ENCODE measurements at places on chromosomes 3 and 15.
A peak's percentile ranks its signal among the peaks of the same experiment; 100 is the strongest.

DNA sequence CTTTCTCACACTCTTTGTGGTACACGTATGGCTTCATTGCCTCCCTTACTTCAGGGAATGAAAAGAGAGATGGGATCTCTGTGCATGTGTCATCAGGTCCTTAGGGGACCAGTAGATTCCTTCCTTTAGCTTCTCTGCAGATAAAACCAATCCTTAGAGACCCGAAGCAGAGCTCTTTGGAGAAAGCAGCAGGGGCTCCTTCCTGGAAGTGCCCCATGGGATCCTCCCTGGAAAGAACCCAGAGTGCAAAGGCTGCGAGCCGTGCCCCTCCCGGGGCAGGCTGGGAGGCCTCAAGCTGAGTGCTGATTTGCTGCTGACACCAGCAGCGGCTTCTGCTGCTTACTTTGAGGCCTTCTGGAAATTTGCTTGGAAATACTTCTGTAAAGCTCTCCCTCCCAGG, 328.6 kb upstream of the RGMA start:
- DNase-seq, result no peak

GRCh38 chr15:65372787-65373067, 5.1 kb downstream of the IGDCC3 start:
- no peak for DNase-seq

GRCh38 chr15:88089731-88090130, 166.8 kb downstream of the NTRK3 start:
- DNase-seq, result no peak

GRCh38 chr3:40045051-40045450, 235.6 kb downstream of the MYRIP start:
- DNase-seq, result no peak

DNA sequence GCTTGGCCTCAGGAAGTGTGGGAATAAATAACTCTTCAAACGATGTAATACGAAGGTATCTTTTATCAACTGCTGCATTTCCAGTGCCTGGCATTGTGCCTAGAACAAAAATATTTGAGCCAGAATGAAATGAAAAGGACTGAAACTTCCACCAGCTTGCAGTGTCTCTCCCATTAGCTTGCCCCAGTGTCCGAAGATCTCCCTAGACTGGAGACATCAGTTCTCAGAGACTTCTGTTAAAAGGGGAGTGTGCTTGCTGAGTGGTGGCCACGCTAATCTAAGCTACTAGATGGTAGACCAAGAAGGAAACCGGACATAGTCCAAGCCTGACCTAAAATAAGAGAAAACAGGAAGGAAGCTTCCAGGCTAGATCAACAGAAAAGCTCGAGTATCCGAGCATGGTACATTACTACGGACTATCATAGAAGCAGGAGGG, 28.6 kb downstream of the KCNAB1 start:
- DNase-seq, result peak; percentile 56

GRCh38 chr3:167863811-167864551, 128.5 kb downstream of the SERPINI1 start:
- DNase-seq, result peak; percentile 35

DNA sequence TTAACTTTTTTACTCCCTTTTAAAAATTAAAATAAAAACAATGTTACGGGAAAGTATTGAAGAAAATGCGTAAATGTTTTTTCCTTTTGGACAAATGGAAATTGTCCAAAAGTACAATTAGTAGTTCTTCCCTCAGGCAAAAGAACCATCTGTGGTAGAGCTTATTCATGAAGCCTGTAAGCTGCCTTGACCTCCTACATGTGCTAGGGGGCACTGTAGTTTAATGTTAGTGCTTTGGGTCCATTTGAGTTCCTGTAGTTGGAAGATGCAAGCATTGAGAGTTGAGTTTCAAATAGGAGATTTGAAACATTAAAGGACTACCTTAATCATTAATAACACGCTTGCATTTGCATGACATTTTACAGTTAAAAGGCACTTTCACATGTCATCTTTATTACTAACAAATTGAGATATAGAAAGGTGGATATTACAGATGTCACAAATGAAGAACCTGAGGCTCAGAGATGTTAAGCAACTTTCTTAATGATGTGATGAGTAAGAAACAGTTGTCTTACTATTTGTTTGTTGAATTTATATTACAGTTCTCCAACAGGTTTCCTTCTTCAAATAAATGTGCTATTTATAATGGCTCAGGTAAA, 1.8 kb upstream of the ZNF385D start:
- no peak for DNase-seq

GRCh38 chr3:24273491-24273890, 221.2 kb downstream of the THRB start:
- no peak for DNase-seq

DNA sequence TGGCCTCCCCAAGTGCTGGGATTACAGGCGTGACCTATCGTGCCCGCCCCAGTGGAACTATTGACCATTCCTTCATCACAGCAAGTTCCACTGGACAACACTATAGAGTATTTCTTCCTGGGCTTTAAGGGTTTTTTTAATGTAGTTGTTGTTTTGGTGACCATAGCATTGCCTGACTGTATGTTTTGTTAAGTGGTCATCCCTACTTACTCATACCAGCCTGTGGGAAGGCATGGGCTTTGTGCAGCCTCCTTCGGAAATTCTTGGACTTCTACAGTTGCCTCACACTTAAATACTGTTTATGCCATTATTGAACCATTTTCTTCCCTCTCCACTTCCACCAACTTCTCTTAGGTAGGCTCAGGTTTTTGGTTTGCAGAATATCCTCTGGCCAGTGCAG, 19.9 kb upstream of the ALPK3 start:
- DNase-seq, result no peak

- DNase-seq, result no peak
Observed at GRCh38 chr3:102031834-102032233, 182.5 kb downstream of the NFKBIZ start.

- DNase-seq, result peak; percentile 76
Observed at GRCh38 chr3:46947981-46948791, 28.4 kb downstream of the CCDC12 start.

- no peak for DNase-seq
Observed at GRCh38 chr3:140602781-140603180, 75.1 kb upstream of the TRIM42 start.

- no peak for DNase-seq
Observed at GRCh38 chr3:28326458-28326926, 22.0 kb upstream of the ZCWPW2 start.

DNA sequence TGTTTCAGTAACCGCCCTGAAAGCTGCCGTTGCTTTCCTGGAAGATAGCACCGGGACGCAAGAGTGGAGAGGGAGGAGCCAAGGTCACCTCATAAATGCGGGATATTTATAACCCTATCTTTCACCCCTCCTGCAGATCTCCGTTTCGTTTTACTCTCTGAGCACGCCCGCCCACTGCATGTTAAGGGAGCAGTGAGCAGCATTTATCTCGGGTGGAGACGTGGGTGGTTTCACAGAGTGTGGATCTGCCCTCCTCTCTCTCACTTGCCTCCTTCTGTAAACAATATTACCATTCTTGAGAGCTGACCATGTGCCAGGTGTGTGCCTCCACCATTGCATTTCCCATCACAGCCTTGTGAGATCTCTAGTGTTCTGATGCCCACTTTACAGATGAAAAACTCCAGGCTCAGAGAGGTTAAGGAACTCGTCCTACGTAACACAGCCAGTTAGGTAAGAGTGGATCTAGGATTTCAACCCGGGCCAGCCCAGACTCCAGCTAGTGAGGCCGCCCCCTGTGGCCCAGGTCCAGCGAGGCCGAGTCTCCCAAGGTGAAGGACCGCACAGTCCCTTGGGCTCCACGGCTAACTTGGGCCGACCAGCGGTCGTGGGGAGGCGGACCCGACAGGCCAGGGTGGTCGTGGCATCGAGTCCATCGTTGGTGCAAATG, 16.9 kb upstream of the SEMA4B start:
- DNase-seq, result no peak

DNA sequence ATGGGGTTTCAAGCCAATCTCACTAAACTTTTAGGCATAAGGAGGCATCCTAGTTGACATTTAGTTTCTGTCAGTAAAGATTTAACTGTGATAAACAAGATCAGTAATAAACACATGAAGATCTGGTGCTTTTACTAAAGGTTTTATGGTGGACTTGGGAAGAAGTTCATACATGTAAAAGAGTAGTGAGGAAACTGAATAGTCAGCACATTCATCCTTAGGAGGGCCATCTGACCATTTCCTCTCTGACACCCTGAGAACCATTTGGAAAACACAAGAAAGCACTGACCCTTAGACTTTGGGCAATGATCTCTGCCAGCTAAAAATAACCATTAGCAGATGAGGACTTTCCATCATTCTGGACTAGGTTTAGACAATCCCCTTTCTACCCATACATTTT, 1040.9 kb downstream of the AGBL1 start:
- no peak for DNase-seq

GRCh38 chr3:186277268-186277909, 84.6 kb downstream of the DGKG start:
- peak; percentile 15 for DNase-seq

- DNase-seq, result peak; percentile 15
Observed at GRCh38 chr15:101456057-101456739, 33.3 kb downstream of the PCSK6 start.

GRCh38 chr3:184594371-184595001, 32.9 kb downstream of the EPHB3 start:
- DNase-seq, result no peak

GRCh38 chr15:63061975-63062374, 19.4 kb downstream of the TPM1 start:
- DNase-seq, result no peak

DNA sequence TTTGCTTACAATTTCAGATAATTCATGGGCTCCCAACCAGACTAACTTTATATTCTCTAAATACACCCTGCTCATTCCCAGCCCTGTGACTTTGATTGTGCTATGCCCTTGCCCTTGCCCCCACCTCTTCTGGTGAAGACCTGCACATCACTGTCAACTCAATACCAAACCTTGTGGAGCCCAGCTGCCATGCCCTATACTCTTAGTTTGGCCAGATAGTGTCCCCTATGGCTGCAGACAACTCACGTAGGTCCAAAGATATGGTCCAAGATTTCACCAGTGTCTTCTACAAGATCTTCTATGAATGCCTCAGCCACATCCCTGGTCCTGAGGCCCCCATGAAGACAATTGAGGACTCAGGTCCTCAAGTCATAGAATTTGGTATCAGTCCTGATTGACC, 118.3 kb upstream of the EIF1B start:
- no peak for DNase-seq

DNA sequence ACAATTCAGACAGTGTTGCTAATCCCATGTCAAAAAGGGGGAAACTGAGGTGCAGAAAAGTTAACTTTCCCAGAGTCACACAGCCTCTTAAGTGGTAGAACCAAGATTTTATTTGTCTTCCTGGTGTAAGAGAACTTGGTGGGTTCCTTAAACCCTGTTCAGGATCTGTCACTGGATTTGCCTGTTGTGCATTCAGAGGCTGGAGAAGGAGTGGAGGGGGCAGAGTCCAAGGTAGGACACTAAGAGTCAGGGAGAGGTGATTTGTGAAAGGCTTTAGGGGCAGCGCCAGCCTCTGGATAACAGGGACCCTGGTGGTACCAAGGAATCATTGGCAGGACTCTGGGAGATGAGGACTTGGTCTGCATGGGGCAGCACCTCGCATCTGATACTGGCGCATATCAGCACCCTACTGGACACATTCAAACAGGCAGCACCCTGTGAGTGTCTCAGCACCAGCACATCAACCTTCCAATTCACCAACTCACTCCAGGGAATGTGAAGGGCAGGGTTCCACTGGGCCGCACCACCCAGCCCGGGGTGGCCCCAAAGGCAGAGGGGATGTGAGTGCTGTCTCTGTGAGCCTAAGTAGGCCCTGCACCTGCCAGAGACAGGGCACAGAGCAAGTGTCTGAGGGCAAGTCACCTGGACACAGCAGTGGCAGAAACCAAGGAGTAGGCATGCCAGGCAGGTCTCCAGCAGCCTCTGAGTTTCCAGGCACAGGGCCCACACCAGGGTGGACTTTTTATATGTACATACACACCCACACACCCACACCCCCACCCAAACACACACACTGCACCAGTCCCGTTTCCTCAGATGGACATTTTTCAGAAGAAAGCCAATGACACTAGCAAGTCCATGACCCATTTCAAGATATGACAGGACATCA, 71.6 kb downstream of the LIPC start:
- no peak for DNase-seq

DNA sequence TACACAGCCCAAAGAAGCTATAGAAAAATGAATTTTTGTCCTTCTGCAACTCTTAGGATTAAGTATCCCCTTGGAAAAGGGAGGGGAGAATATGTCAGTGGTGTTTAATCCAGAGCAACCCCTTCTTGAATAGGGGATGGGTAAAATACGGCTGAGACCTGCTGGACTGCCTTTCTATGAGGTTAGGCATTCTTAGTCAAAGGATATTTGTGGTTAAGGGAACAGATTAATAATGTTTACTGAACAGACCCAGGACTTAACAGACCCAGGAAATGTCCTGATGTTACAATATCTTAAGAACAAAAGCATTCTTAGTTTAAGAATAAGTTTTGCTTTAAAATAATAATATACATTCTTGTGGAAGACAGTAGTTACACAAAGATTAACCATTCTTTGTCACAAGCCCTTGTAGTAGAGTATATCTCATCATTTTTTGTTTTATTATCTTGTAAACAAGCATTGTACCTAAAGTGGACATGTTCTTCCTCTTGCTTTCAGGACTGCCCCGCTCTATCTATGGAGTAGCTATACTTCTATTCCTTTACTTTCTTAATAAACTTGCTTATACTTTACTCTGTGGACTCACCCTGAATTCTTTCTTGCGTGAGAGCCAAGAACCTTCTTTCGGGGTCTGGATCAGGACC, 43.8 kb upstream of the B3GALNT1 start:
- no peak for DNase-seq

DNA sequence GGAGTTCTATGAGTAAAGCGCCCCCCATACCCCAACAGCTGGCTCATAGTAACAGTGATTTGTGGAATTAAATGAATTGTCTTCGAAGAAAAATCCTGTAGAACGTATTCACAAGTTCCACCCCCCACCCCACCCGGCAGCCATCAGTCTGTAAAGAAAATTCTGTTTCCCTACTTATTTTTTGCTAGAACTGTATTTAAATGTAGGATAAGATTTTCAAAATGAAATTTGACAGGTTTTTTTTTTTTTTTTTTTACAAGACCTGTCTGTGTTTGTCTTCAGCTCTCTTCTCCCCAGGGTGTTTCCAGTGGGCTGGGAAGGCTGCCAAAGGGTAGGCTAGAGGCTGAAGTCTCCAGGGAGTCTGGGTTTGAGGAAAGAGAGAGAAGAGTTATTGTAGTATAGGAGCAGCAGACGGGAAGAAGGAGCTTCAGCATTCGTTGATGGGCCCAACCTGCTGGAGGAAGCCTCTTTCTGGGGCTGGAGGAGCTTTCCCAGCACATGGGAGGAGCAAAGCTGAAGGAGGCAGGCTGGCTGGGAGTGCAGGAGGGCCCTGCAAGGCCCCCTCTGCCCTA, 130.6 kb upstream of the SEMA6D start:
- DNase-seq, result no peak

DNA sequence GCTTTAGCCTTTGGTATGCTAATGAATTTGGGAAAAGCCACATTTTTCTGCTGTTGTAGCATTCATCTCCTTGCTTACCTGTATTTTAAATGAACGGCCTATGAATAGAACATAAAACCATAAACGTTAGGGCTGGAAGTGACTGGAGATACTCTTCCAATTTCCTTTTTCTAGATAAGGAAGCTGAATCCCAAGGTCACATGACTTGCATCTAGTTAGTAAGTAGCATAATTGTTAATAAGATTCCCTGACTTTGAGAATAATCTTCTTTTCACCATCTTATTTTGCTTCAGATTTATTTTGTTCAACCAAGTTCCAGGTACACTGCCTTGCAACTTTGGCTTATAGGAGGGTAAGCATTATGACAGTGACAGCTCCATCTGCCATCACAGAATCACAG, 20.7 kb upstream of the EDEM1 start:
- DNase-seq, result no peak

All from suppressor macrophage (primary cell).